Coronary artery (tissue), 2 donors: ENCODE measurements at places on chromosomes 4 and X.

DNA sequence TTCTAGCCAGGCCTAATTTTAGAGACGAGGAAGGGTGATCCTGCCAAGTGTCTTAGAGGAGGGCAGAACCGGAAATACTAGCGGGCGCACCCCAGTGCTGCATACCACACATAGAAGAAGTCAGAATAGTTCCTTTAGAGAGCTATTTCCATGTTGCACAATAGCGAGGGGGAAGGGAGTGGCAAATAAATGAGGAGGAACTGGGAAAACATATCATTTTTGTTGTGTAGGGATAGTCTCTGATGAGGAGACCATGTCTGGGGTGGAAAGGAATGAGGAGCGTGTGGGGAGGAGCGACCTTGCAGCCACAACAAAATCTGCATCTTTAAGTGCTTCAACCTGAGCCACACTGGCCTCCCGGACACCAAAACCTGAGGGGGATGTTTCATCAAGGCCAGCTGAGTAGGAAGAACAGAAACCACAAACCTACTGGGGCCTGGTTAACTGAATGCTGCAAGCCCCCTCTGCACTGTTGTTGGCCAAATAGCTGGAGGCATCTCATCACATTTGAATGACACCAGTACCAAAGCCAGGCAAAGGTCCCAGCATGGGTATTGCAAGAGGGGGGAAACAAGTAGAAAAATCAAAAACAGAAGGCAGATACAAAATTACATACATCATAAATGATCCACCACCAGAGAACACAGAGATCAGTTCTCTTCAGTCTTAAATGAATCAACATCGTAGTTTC is 26.7 kb upstream of the C1QTNF7 start:
- peak; percentile 84 for DNase-seq

GRCh38 chr4:15382669-15383273 is 45.1 kb upstream of the C1QTNF7 start:
- DNase-seq = no peak

- DNase-seq = no peak
Observed at GRCh38 chrX:39421006-39421405, 619.7 kb downstream of the MID1IP1 start.

DNA sequence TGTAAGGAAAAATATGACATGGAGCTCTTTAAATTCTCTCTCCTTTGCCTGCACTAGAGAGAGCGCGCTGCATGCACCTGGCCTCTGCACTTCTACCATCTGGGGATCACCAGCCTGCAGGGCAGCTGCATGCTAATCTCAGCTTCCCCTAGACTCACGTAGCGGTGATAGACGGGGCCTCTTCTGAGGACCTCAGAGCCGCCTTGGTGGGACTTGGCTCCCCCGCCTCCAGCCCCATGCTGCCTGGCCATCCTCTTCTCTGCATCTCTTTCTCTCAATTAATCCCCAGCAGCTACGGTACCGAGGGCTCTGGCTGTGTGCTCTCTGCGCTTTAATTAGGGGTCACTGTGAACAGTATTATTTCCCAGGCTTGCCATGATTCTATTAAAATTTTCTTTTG is 52.8 kb upstream of the PSAPL1 start:
- no peak for DNase-seq

- no peak for DNase-seq
Observed at GRCh38 chr4:103853627-103854026, 133.8 kb upstream of the TACR3 start.

- DNase-seq = no peak
Observed at GRCh38 chrX:36581030-36581429, 427.1 kb upstream of the FAM47C start.

GRCh38 chrX:47200385-47201150 is 6.9 kb downstream of the UBA1 start:
- no peak for DNase-seq

- no peak for DNase-seq
Observed at GRCh38 chr4:7485096-7485495, 50.4 kb upstream of the PSAPL1 start.

- DNase-seq = no peak
Observed at GRCh38 chr4:81757691-81758090, 286.0 kb upstream of the RASGEF1B start.

DNA sequence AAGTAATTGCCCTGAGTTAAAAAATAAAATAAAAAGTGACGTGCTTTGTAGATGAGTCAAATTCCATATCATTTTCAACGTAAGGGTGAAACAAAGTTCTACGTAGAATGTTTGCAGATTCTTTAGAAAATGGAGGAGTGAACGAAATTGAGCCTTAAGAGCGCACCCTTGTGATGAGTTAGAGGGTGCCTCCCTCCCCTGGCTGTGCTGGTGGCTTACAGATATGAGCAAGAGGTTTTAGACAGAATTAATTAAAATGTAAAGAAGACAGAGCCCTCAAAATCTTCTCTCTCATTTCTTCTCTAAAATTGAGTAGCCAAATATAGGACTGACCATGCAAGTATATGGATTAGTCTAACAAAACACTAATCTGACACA is 30.2 kb upstream of the LGI2 start:
- no peak for DNase-seq

DNA sequence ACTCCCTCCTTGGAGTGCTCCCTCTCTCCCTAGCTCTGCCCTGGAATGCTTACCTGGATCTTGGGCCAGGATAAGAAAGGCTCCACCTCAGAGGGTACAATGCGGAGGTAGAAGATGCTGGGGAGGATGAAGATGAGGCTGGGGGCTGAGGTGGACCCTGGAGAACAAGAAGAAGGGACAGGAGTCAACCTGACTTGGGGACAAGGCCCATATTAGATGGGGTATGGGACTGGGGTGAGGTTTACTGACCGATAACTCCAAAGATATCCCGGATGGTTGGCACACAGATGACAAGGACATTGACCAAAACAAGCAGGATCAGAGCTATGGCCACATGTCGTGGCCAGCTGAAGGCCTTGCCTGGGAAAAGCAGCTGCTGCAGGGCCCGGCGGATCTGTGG is 10.6 kb downstream of the SLC38A5 start:
- no peak for DNase-seq

DNA sequence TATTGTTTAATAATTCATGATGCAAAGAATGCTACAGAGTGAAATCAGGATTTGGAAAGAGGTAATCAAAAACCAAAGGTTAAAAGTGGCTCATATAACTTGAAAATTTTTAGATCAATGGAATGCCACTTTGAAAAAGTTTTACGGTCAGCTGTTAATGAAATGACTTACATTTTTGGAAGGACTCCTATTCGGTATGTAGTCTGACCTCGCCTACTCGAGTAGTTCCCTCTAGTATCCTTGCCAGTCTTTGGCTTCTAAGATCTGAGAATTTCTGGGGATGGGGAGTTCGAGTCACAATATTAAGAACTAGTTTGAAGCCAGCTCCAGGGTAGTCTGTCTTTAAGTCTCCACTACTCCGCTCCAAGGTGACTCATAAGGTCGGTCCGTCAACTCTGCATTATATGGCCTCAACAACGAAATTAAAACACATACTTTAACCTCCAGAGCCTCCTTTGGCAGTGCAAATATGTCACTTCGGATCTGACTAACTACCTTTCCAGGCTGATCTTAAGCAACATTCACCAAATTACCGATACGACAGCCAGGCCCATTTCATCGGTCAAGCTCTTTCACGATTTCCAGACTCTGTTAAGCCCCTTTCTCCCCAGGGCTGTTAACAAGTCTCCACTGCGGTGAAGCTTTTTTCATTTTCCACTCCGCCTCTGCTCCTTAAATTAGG is 733 bp upstream of the NAA15 start:
- DNase-seq = no peak

DNA sequence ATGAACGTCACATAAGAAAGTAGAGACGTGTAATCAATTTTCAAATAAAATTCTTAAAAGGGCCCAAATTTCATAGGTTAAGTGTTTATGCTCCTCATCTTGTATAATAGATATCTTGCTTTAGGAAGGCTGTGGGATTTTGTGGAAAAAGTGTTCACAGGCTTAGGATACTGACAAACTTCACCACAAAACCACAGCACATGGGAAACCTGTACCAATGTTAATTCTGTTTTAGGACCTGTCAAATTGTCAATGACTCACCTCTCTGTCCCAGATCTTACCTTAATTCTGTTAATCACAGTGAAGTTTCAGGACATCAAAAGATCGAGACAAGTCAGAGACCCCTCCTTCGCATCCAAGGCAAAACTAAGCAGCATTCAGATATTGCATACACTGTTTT is 24.2 kb downstream of the FGFBP1 start:
- no peak for DNase-seq

DNA sequence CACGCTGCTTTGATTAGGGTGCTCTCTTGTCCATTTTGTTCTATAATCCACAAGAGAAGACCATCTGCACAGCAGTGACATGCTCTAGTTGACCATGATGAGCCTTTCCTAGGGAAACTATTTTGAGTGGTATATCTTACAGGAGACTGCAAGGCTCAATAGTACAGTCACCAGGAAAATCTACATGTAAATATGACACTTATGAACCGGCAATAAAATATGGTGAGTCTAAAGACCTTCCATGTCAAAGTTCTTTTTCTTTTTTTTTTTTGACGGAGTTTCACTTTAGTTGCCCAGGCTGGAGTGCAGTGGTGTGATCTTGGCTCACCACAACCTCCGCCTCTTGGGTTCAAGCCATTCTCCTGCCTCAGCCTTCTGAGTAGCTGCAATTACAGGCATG is 103.7 kb downstream of the MGST2 start:
- no peak for DNase-seq

GRCh38 chrX:26100421-26100920 is 37.7 kb upstream of the MAGEB18 start:
- DNase-seq = no peak

- no peak for DNase-seq
Observed at GRCh38 chrX:133570549-133570948, 155.3 kb upstream of the GPC4 start.

GRCh38 chrX:108025954-108026600 is 18.8 kb upstream of the VSIG1 start:
- DNase-seq = no peak

DNA sequence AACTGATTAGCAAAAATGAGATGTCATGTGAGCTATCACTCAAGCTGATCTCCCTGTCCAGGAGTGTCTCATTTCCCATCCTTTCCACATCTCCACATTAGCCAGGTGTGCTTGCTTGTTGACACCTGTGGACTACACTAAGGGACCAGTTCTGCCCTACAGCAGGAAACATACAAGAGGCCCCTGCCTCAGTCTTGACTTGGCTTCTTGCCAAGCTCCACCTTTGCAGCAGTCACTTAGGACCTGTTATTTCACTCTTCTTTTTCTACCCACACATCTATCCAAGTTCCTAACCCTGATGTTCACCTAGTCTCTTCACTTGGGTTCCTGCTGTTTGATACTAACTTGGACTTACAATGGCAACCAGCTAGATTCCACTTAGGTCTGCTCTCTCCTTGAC is 13.2 kb downstream of the FRMD7 start:
- DNase-seq = no peak

DNA sequence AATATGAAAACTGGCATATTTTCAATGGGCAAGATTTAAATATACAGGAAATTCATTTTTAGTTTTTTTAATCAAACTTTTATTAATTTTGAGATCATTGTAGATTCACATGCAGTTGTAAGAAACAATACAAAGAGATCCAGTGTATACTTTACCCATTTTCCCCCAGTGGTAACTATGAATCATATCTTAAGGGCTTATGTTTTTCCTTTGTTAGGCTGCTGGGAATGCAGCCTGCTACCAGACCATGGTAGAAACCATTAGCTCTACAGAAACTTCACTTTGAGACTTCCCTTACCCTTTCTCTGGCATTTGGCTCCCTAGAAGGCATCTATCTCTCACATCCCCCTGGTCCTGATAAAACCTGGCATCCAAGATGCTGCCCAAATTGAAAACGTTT is 147.6 kb upstream of the EOLA2 start:
- DNase-seq = no peak

GRCh38 chr4:103156106-103156505 is 42.0 kb downstream of the CENPE start:
- no peak for DNase-seq

GRCh38 chrX:123477673-123478072 is 255.2 kb downstream of the THOC2 start:
- no peak for DNase-seq

- DNase-seq = no peak
Observed at GRCh38 chr4:83704786-83705185, 168.9 kb downstream of the GPAT3 start.

GRCh38 chr4:54228056-54228527 is 1.0 kb upstream of the PDGFRA start:
- peak; percentile 85 for DNase-seq

- no peak for DNase-seq
Observed at GRCh38 chr4:49018718-49019295, 32.7 kb downstream of the CWH43 start.

DNA sequence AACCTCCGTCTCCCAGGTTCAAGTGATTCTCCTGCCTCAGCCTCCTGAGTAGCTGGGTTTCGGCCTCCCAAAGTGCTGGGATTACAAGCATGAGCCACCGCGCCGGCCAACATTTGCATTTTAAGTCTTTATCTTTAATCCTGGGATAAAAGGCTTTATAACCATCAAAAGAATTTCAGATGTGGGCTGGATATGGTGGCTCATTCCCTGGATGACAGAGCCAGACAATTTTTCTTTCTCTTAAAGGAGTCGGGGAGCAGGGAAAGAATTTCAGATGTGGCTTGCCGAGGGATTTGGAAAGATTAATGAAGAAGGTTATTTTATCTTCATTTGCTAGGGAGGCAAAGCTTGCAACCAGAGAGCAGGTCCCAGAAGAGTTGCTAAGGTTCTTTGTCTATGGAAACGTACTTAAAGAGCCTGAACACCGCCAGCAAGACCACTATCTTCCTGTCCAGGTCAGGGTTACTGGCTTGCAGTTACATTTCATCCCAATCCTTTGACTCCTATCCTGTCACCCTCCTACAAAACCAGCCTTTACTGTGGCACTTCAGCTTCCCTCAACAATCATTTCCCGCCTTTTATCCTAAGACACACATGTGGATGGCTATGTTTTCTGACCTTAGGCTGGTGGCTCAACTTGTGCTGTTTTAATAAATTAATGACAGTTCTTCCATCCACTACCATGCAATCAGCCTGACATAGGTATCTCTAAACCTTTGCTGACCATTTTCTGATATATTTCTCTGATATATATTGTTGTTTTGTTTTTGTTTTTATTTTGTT is 3.9 kb upstream of the KLHL8 start:
- no peak for DNase-seq

- DNase-seq = no peak
Observed at GRCh38 chrX:151702741-151703340, 7.6 kb downstream of the PRRG3 start.

GRCh38 chr4:79338148-79338547 is 12.3 kb upstream of the NAA11 start:
- no peak for DNase-seq

DNA sequence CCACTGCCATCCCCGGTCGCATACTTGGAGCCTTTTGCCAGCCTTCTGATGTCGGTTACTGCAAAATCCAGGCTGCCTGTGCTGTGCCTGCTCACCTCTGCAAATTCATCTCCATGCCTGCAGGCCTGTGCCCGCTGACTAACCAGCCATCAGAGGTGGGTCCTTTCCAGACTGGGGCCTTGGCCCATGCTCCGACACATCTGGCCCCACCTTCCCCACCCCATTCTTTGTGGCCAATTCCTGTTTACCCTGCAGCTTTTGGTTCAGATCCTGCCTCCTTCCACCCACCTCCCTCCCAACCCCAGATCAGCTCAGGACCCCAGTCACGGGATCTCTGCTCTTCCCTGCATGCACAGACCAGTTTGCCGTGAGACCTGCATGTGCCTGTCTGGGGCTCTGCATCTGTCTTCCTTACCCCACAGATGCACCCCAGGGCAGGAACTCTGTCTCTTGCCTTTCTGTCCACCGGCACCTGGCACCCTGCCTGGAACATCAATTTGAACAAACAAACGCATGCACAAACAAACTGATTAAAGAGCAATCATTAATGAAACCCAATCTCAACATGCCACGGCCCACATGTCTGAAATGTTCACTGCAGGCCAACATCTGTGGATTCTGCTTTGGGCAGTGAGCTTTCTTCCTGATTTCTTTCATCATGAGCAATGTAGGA is 112.8 kb upstream of the PSAPL1 start:
- no peak for DNase-seq
